ENCODE measurements at places on chromosomes 16 and 17.

GRCh38 chr17:42361781-42362186 lies 26.5 kb downstream of the STAT3 start:
- DNase-seq: no peak

GRCh38 chr16:84714028-84714427 lies 14.2 kb downstream of the USP10 start:
- DNase-seq: no peak

DNA sequence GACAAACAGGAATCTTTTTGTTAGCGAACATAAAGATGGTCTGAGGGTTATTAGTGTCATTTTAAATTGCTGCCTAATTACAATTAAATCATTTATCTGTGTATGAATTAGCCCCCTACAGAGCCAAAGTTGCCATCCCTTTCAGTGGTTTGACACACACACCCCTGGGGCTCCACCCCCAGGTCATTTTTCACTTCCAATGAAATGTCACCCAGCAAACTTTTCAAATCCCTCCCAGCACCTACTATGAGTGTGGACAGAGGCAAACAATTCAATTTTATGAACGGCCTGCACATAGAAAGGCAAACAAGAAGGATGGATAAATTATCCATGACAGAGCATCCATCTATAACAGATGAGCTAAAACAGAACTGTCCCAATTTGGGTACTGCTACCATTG lies 2.4 kb downstream of the MYH10 start:
- DNase-seq: no peak

DNA sequence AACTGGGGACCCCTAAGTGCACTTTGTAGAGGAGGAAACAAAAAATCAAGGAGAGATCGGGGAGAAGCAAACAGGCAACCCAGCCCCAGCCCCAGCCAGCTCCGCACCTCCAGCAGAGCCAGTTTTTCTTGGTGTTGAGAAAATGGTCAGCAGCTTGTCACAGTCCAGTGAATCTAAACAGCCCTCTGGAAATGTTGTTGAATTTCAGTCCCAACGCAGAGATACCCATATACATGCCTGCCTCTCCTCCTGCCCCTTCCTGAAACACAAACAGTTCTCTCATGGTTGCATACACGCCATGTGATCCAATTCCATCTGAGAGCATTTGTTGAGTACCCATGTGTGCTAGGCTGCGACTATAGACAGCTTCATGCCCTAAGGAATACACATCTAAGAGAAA lies 42.4 kb upstream of the LHX1 start:
- DNase-seq: no peak

DNA sequence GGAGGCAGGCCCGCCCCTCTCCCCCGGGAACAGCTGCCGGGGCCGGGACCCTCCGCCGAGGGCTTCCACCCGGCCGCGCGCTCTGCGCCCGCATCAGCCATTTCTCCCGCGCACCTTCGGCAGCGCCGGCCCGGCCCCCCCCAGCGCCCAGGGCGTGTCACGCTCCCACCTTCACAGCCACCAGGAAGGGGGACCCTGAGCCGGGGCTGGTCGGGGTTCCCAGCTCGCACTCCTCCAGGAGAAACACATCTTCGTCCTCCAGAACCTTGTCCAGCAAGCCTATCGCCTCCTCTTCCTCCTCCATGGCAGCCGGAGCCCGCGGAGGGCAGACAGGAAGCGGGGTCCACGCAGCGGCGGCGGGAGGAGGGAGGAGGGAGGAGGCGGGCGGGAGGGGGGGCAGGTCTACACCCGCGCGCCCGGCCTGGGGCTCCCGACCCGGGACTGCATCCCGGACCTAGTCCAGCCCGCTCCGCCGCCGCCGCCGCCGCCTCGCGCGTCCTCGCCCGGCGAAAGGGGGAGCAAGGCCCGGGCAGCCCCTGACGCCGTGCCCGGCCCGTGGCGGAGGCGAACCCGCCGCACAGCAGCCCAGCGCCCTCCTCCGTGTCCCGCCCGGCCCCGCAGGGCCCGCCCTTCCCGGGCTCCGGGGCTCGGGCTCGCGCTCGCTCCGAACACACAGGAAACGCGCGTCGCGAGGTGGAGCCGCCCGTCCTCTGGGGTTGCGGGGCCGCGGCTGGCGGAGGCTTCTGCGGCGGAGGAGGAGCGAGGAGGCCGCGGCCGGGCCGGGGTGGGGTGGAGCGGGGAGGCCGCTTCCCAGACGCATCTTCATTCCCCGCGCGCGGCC lies 70.8 kb downstream of the ABR start:
- peak; percentile 66 for DNase-seq

- peak; percentile 20 for DNase-seq
These were observed 393.1 kb upstream of the ASIC2 start for GRCh38 chr17:33686171-33686570.

DNA sequence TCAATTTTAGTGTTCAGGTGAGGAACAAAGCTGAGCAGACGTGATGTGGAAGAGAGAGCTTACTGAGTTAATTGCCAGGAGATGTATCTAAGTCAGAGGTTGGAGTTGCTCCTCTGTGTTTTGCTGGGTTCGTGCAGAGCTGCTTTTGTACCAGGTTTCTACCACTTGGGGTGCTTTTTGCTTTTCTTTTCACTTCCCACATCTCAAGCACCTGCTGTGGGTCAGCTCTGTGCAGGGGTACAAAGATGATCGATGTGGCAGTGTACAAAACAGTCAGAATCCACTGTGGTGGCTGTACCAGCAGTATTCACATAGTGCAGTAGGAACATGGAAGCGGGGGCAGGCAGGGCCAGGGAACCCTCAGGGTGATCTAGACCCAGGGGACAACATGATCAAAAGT lies 14.8 kb downstream of the UNK start:
- DNase-seq: no peak

GRCh38 chr17:37661400-37662014 lies 18.3 kb upstream of the DDX52 start:
- DNase-seq: no peak

DNA sequence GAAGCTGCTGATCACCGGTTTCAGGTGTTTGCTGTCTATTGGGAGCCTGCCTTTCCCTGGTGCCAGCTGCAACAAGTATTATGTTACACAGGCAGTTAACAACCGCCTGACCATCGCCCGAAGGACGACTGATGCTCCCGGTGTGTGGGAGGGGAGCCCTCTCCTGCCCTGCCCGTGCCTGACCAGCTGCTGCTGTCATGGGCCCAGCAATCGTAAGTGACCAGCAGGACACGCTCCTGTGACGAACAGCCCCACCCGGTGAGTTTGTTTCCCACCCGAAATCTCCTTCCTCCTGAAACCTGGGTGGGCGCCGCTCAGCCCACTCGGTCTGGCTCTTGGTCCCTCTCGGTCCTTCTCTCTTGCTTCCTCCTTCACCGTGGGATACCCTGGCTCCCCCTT lies 17.9 kb upstream of the UBE2I start:
- no peak for DNase-seq

DNA sequence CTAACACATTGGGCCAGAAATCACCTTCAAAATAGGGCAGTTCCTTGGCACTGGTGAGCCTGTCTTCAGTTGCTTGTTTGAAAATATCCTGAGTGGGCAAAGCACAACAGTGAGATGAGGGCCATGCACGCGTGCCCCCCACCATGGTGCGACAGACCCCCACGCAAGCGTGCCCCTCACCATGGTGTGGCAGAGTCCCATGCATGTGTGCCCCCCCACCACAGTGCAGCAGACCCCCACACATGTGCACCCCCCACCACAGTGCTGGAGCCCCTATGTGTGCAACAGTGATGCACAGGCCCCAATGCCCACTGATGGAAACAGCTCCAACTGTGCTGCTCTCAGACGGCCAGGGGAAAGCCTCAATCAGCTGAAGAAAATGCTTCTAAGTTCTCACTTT lies 18.8 kb upstream of the TRAP1 start:
- no peak for DNase-seq

DNA sequence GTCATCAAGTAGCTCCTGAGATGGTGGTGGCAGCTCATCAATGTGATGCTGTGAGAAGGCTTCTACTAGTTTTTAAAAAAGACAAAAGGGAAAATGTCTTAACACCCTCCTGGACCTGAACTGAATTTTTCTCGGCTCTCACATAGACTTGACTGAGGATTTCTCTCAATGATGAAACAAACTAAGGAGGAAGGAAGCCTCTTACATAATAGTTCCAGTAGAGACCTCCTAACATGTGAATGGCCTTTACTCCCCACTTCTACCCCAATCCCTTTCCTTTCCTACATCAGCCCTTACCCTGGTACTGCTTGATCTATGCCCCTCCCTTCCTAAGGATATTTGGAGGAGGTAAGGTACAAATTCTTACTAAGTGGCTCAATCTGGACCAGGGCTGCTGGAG lies 54.8 kb upstream of the MTMR4 start:
- no peak for DNase-seq

GRCh38 chr16:79451196-79451816 lies 149.2 kb downstream of the MAF start:
- DNase-seq: no peak

DNA sequence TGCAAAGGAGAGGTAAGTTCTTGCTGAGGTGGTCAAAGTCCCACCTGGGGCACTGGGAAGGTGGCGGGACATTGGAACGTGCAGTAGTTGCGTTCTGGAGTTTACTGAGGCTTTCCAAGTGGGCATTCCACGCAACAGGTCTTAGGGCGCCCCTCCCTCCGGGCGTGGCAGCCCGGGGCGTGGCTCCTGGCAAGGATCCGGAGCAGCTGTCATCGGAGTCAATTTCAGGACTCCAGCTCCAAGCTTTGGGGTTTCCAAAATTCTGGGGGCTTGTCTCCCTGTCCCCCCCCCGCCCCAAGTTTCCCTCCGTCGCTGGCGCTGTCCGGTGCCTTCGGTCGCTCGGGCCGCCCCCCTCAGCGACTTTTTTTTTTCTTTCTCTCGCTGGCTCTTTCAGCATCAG lies 43.1 kb upstream of the AMZ2 start:
- DNase-seq: no peak

- no peak for DNase-seq
These were observed 7.0 kb downstream of the PLXDC1 start for GRCh38 chr17:39144416-39144840.

- DNase-seq: no peak
These were observed 850 bp upstream of the PNMT start for GRCh38 chr17:39667262-39667944.

DNA sequence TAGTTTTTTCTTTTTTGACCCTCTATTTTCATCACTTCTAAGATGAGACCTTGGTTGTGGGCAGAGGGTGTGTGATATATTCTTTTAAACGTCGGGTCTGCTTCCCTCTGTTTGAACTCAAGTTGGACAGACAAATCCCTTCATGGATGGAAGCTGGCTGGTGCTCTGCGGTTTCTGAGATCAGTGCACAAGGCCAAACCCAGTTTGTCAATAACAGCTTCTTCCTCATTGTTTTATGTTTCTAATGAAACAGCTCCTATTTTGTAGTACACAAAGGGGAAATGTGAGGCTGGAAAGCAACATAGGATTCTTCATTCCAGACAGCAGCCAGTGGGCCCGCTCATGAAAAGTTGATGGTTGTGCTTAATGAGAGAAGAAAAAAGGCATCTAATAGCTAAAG lies 159.6 kb downstream of the PRKCA start:
- DNase-seq: no peak

GRCh38 chr17:48760411-48760810 lies 31.9 kb upstream of the HOXB13 start:
- no peak for DNase-seq

DNA sequence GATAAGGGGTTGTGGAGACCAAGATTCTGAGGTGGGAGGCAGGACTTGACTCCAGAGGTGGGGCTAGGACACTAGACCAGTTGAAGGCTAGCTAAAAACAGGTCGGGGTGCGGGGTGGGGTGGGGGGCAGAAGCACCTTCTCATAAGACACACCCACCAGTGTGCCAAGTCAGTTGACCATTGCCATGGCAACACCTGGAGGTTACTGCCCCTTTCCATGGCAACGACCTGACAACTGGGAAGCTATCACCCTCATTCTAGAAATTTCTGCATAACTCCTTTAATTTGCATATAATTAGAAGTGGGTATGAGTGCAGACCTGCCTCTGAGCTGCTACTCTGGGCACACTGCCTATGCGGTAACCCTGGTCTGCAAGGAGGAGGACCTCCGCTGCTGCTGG lies 53.9 kb upstream of the ALOX12 start:
- DNase-seq: no peak

- DNase-seq: no peak
These were observed 8.7 kb downstream of the SLC12A4 start for GRCh38 chr16:67959536-67960329.

- DNase-seq: no peak
These were observed 34.3 kb upstream of the LGALS9 start for GRCh38 chr17:27596566-27597187.

GRCh38 chr16:21610006-21610544 lies 10.7 kb downstream of the METTL9 start:
- DNase-seq: no peak

DNA sequence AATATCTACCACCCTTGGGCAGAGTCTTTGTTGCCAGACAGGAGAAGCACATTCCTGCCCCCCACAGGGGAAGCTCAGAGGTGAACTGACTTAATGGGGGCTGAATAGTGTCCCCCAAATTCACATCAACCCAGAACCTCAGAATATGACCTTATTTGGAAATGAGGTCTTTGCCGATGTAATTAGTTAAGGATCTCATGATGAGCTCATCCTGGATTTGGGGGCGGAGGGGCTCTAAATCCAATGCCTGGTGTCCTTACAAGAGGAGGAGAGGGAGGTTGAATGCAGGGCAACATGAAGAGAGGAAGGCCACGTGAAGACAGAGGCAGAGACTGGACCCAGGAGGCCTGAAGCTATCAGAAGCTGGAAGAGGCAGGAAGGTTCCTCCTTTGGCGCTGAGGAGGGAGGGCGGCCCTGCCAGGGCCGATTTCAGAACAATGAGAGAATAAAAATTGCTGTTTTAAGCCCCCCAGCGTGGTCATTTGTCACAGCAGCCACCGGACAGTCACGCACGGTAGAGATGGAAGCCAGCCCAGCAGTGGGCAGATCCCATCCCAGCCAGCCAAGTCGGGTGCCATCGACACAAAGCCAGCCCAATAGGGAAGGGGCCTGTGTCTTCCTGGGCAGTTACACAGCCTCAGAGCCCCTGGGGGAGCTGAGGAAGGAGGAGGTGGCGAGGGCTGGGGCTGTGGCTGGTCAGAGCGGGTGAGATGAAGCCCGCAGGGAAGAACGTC lies 21.3 kb downstream of the C16orf74 start:
- DNase-seq: no peak

GRCh38 chr17:3594051-3594800 lies 15.0 kb downstream of the TRPV1 start:
- no peak for DNase-seq
